ENCODE measurements at places on chromosomes 7 and 10. TPM values are rescaled to one million over a fixed set of nuclear protein-coding genes. Genes with fewer than 3 reads are reported as not detected.

Gene TRUB1
- polyA plus RNA-seq, result 17.5 TPM

GRCh38 chr10:61742812-61743211, 80.1 kb downstream of the CABCOCO1 start:
- peak; percentile 19 for DNase-seq

GRCh38 chr7:151018421-151019129, 5.7 kb downstream of the ATG9B start:
- DNase-seq, result peak; percentile 77

GRCh38 chr10:105785721-105786120, 1144.6 kb downstream of the SORCS3 start:
- no peak for DNase-seq

DNA sequence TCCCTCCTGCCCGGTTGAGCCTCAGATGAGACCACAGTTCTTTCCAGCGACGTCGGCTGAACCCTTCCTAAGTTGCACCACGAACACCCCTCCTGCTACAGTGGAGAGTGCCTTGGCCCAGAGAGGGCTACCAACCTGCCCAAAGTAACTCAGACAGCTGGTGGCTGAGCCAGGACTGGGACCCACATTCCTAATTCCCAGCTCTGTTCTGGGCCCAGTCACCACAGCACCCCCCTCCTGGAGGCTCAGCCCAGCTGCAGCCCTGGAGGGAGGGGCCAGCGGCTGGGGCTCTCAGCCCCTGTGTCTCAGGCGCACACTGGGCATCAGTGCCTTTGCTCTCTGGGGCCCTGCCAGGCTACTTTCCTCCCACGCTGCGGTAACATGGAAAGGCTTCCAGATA, 10.6 kb downstream of the ATP6V1F start:
- DNase-seq, result no peak

- DNase-seq, result no peak
Measured at GRCh38 chr10:116853701-116854100, 4.4 kb downstream of the ENO4 start.

DNA sequence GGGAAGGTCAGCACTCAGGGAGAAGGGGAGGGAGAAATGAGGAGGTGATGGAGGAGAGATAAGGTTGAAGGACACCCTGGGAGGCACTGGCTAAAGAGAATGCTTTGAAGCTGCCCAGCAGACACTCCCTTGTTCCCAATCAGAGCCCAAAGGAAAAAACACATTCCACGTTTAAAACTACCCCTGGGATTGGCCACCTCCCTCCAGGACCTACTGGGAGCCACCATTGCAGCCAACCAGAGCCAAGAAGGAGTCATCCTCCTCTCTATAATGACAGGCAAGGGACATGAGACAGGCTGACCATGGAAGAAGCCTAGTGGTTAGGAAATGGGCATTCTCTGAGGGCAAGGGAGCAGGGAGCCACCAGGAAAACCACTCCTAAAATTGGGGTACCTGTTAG, 43.8 kb downstream of the MYO1G start:
- no peak for DNase-seq

Gene OR9A2
- not detected for polyA plus RNA-seq

DNA sequence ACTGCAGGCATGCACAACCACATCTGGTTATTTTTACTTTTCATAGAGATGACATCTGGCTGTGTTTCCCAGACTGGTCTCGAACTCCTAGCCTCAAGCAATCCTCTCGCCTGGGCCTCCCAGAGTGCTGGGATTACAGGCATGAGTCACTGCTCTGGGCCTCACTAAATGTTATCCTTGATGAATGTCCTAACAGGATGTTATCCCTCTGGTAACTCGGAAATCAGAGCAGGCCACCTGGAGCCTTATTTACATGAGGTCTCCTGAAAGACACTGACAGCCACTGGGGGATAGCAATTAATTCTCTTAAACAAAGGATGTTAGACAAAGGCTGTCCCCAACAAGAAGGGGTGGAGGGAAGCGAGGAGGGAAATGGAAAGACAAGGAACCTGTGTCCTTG, 4.5 kb upstream of the ZNF438 start:
- no peak for DNase-seq

DNA sequence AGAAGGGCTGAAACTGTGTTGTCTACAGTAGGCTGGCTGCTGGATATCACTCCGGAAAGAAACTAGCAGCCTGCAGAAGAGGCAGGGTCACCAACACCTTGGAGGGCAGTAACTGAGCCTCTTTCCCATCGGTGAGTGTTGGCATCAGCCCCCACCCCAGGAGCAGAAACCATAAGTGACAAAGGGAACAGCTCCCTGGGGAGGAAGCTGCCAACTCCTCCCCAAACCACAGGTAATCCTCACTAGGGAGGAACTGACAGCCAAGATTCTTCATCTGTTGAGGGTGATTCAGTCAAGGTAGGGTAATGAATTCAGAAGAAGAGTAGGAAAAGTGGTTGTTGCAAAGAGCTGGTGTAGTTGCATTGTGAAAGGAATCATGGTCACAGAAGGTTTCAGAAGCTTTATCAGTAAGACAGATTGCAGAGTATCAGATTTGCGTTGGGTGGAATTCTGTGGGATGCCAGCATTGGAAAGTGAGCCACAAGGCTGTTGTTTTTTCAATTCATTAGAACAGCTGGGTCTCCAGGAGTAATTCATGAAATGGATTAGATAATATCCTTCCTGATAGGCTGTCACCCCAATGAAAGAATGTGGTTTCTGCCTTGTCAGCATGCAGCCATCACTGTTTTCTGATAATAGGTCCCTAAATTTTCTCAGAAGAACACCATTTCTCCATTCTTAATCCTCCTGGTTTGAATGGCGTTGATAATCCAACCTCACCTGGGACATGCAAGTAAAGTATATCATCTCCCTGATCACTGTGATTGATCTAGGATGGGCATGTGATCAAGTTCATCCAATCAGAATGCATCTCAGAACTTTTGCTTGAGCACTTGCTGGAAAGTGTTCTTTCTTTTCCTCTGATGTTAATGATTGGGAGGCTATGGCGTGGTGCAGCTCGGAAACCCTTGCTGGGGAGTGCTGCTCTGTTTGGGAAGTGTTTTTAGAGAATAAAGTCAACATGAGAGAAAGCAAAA, 75.0 kb upstream of the CTBP2 start:
- no peak for DNase-seq

GRCh38 chr7:119996634-119997033, 276.3 kb upstream of the KCND2 start:
- DNase-seq, result no peak

Gene CDC14C
- not detected for polyA plus RNA-seq

Gene SPDYE2B
- 1.8 TPM for polyA plus RNA-seq

DNA sequence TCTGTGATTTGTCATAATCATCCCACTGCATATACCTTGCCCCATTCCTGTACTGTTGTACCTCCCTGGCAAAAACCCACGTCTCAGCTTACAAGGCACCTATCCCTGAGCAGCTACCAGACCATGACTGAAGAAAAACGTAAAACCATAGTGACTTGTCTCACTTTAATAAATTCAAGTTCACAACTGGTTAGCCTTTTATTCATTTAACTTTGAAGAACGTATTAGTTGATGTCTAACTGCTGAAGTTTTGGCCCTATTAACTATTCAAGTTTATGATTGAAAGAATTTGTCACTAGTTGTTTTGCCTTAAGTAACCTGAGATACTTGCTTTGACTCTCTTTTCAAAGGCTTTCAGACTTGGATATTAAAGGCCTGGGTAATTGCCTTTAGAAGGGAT, 59.7 kb downstream of the GALNT11 start:
- DNase-seq, result no peak

DNA sequence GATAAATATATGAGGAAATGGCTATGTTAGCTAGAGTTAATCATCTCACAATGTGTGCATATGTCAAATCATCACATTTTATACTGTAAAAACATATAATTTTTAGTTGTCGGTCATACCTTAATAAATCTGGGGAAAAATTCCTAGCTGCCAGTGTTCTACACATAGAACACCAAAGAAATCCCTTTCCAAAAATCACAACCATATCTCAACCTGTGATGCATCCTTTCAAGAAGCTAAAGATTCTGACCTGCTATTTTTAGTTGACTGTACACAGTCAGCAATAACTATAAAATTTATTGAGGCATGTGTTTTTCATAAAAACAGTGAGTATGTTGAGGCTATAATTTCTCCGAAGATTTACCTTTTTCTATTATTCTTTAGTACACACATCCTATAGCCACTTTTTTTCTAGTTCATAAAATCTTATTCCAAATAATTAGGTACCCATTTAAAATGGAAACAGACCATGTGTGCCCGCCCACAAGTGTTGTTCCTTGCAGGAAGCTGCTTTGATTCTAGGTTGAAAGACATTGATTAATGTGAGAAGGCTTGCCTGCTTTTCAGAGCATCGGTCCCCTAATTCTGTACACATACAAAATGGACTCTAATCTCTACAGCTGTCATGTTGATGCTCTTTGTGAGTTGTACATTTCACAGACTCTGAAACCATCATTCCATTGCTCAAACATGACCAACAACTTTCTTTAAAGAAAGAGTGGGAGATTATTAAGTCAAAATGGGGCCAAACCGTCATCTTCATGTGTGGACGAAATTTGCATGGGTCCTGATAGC, 117.5 kb upstream of the LRRN3 start:
- DNase-seq, result no peak

DNA sequence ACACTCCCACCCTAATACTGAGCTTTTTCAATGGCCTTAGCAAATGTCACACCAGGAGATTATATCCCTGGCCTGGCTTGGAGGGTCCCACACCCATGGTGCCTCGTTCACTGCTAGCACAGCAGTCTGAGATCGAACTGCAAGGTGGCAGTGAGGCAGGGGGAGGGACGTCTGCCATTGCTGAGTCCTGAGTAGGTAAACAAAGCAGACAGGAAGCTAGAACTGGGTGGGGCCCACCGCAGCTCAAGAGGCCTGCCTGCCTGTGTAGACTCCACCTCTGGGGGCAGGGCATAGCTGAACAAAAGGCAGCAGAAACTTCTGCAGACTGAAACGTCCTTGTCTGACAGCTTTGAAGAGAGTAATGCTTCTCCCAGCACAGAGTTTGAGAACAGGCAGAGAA, 338.9 kb upstream of the MBL2 start:
- DNase-seq, result no peak

- DNase-seq, result peak; percentile 89
Measured at GRCh38 chr7:73715648-73716317, 3.7 kb downstream of the STX1A start.

GRCh38 chr10:50385624-50386023, 134.3 kb upstream of the ASAH2 start:
- DNase-seq, result no peak

- DNase-seq, result no peak
Measured at GRCh38 chr10:69361303-69361614, 55.5 kb downstream of the TACR2 start.

DNA sequence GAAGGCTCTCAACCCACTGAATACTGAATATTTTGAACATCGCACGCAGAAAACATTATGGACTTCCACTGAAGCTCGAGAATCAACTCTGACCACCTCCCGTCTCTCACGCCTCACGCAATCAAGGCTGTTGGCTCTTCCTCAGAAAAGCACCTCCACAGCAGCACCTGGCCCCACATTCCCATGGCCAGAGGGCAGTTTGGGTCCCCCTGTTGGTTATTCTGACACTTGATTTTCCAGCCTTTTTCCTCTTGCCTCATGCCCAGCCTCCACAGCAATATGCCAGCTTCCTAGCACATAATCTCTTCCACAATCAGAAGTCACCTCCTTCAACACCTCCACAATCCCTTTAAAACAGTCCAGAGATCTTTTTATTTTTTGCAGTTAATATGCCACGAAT, 55.9 kb downstream of the SVOPL start:
- no peak for DNase-seq

DNA sequence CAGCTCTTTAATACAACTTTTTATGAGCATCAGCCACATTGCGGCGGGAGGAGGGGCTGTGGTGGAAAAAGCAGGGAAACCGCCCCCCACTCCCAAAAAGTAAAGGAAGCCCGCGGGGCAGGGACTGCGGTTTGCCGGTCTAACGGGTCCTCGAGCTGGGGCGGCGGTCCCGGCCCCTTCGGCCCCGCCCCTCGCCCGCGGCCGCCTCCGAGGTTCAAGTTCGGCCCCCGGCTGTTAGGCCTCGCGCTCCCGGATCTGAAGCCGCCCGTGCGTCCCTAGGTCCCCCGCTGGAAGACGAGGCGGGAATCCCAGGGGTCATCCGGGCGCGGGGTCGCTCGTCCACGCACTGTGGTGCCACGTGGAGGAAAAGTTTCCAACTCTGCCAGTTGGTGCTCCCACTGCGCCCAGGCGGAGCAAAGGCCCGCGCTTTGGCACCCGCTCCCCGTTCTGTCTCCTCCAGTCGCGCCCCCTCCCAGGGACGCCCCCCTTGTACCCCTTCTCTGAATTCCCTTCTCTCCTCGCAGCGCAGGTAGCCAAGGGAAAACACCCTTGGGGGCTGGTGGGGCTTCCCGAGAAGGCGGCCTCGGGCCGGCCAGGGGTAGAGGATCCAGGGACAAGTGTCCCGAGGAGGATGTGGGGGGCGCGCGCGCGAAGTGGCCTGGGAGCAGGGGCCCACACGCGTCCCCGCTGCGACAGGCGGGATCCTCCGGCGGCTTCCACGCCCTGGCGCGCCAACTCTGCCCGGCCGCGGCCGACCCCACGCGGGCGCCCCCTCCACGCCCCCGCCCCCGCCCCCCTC, 798 bp upstream of the AUTS2 start:
- DNase-seq, result peak; percentile 57

DNA sequence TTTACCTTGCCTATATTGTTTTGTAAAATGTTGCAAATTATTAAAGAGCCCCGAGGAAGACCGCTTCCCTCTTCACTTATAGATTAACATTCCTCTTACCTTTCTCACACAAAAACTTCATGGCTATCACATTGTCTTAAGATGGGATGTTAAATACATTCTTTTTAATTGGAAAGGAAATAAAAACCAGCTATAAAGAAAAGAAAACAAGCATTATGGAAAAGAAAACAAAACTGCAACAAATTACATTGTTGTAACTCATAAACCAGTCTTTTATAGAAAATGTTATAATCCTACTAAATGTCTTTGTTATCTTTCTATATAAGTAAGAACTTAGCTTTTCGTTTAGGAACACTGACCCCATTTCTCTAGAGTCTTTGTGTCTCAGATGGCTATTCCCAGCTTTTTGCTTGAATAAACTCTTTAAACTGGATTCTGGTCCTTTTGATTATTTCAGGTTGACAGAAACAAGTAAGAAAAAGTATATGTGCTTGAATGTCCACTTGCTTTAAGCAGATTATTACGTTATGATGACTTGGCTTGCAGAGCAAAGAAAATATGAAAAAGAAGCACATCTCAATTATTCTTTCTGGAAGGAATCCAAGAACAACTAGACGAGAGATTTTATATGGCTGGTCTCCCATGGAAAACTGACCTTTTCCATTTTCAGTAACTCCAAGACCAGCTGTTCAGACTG, 128.2 kb downstream of the AKR1D1 start:
- DNase-seq, result no peak

GRCh38 chr10:101066896-101067355, 5.1 kb downstream of the KAZALD1 start:
- no peak for DNase-seq

Gene FKBP6
- 0.76 TPM for polyA plus RNA-seq

DNA sequence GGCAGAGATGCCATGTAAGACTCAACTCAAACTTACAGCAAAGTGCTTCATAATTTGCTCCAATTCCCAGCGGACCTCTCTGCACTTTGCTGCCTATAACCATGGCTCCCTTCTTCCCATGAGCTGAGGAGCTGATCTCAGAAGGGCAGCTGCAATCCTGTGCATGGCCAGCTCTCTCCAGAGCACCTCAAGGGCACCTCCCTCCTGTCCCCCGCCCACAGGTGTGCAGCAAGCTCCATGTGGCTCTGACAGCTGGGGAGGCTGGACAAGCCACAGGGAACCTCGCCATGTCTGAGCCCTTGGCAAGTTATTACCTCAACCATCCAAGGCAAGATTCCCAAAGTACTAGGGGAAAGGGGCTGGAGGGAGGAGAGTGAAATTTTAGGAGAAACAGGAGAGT, 61.1 kb upstream of the DDC start:
- DNase-seq, result no peak
